Sciatic nerve (tissue), 2 donors: ENCODE measurements at places on chromosomes 5 and 9.

GRCh38 chr9:80538976-80539375, 967.2 kb downstream of the TLE4 start:
- DNase-seq, result no peak

- no peak for DNase-seq
Observed at GRCh38 chr5:77146896-77147295, 59.8 kb upstream of the ZBED3 start.

- DNase-seq, result no peak
Observed at GRCh38 chr9:129648764-129649115, 6.8 kb upstream of the ASB6 start.

GRCh38 chr5:67588389-67588788, 391.8 kb upstream of the CD180 start:
- DNase-seq, result no peak

DNA sequence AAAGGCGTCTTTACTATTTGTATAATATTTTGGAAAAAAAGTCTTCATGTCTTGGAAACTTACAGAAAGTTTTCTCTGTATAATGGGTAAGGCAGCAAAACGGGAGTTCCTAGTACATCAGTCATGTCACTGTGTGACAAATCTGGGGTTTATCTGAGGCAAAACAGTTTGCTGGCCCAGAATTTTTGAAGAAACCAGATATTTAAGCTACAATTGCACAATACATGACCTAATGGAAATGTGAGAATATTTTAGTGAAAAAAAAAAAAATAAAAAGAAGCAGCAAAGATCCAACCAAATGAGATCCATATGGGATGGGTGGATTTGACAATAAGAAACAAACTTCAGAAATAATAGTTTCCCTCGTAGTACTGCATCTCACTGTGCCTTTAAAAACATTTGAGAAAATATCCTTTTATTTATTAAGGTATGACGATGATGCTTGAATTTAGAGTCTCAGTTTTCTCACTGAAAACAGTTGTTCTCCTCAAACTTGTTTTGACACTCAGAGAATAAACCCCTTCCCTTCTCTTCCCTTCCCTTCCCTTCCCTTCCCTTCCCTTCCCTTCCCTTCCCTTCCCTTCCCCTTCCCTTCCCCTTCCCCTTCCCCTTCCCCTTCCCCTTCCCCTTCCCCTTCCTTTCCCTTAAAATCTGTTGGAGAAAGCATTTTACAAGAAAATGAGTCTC, 180.5 kb upstream of the TUT7 start:
- DNase-seq, result no peak

GRCh38 chr9:94900222-94901018, 173.9 kb downstream of the AOPEP start:
- no peak for DNase-seq

DNA sequence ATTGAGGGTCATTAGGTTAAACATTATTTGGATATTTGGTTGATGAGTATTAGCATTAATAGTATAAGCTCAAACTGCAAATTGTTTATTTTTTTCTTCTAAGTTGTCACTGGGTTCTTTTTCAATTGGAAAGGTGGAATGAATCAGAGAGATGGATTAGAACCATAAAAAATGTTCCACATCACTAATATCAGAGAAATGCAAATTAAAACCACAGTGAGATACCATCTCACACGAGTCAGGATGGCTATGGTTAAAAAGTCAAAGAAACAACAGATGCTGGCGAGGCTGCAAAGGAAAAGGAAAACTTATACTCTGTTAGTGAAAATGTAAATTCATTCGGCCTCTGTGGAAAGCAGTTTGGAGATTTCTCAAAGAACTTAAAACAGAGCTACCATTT, 122.8 kb downstream of the CCDC192 start:
- DNase-seq, result no peak

- no peak for DNase-seq
Observed at GRCh38 chr9:113920872-113921271, 44.8 kb downstream of the ZNF618 start.

DNA sequence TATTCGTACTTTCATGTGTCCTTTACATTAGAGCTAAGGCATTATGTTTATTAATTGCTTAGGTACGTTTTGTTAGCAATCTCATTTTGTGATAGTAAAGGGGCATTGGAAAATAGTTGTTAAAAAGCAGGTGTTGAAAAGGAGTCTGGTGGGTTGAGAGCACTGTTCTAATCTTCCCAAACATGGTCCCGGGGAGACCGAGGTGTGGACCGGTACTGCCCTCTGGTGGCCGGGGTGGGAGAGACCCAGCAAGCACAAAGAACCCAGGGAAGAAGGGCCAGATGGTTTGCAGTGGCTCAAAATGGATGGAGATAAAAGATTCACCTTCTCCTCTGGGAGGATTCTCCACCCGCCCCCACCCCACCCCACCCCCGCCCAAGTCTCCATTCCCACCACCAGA, 26.1 kb downstream of the IDNK start:
- DNase-seq, result peak; percentile 82

GRCh38 chr5:84299959-84300358, 84.7 kb downstream of the EDIL3 start:
- DNase-seq, result no peak

DNA sequence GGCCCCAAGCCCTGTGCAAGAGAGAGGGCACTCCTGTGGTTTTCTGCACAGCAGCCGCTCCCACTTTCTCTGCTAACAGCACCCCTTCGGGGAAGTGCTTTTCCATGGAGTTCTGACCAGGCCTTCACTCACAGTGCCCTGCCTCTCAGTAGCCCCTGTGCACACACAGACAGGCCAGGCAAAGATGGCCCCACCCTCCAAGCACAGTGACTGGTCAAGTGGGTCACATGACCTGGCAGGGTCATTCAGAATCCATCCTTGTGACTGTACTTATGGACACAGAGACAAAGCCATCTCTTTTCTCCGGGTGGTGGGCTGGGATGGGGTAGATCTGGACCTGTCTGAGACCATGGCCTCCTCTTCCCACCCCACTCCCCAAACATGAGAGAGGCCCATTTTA, 82.5 kb downstream of the PSD2 start:
- DNase-seq, result no peak

- DNase-seq, result no peak
Observed at GRCh38 chr5:83921666-83922193, 201.1 kb upstream of the HAPLN1 start.

DNA sequence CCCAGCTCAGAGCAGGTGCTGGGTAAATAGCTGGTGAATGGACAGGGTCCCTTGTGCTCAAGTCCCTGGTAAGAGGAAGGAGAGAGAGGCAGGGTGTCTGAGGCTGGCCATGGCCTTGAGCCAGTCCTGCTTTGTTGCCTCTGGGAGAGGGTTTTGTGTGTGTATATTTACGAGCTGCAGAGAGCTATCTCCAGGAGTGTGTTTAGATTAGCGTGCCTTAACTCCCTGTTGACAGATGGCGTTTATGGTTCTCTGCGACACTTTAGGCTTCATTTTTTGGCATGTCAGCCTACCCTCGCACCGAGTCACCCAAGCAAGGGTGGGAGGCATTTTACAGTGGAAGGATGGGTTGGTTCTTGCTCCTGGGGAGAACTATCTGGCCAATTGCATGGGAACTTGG, 22.2 kb downstream of the HMCN2 start:
- no peak for DNase-seq

- no peak for DNase-seq
Observed at GRCh38 chr5:147957901-147958300, 51.6 kb upstream of the C5orf46 start.

- no peak for DNase-seq
Observed at GRCh38 chr9:137452006-137452760, 7.0 kb downstream of the NSMF start.

- DNase-seq, result no peak
Observed at GRCh38 chr5:149829954-149830353, 99.8 kb downstream of the PPARGC1B start.

DNA sequence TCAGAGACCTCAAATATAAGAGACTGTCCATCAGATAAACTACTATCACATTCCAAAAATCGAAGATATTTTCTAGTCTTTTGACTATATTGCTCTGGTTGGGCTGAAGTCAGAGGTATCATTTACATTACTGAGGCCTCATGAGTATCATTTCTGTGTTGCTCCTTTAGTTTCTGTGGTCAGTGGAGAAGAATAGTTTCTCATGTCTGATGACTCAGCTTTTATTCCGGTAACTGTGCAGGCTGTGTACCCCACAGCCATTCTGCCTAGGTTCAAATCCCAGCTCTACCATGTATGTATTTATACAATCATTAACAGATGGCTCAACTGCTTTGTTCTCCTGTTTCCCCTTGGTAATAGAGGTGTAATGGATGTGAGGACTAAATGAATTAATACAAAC, 179.3 kb downstream of the ALDH1A1 start:
- DNase-seq, result no peak

- no peak for DNase-seq
Observed at GRCh38 chr5:173570321-173571090, 45.9 kb downstream of the BOD1 start.

- DNase-seq, result no peak
Observed at GRCh38 chr5:62386824-62387223, 16.9 kb downstream of the DIMT1 start.

- DNase-seq, result no peak
Observed at GRCh38 chr5:138610918-138611677, 35.9 kb upstream of the HSPA9 start.

DNA sequence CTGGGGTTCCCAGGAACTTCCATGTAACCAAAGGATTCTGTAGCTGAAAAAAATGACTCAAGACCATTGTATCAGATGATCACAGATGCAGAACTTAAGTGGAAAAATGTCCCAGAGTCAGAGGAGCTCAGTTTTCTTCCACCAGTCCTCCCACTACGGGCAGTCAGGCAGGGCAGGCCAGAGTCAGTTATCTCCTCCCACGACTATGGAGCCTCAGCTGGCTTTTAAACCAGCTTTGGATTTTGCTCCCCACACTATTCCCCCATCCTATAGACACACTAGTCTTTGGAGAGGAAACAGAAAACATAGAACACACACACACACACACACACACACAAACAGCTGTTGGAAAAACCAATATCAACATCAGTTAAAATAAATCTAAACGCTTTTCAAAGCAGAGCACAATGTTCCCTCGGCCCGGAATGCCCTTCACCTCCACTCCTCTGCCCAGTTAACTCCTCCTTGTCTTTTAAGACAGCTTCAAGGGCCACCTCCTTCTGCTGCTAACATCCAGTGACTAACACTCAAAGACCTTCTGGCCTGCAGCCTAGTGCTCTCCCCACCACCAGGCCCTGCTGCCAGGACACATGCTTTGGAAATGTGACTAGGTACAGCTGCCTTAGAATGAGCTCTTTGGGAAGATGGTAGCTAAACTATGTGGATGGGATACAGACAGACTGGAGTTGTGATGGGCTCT, 56.8 kb downstream of the NIPAL4 start:
- no peak for DNase-seq

DNA sequence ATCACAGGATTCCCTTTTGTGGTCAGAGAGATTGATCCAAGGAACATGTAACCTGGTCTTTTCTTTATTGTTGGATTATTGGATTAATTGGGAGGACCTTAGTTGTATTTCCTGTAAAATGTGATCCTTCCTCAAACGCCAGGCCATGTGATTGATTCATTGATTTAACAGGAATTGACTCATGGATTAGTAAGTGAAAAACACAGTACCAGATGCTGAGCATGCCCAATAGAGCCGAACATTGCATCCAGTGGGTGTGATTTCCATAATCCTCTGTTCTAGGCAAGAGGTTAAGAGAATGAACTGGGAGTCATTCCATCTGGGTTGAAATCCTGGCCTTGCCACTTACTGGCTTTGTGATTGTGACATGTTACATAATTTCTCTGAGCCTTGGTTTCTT, 522.3 kb downstream of the MAT2B start:
- DNase-seq, result no peak

DNA sequence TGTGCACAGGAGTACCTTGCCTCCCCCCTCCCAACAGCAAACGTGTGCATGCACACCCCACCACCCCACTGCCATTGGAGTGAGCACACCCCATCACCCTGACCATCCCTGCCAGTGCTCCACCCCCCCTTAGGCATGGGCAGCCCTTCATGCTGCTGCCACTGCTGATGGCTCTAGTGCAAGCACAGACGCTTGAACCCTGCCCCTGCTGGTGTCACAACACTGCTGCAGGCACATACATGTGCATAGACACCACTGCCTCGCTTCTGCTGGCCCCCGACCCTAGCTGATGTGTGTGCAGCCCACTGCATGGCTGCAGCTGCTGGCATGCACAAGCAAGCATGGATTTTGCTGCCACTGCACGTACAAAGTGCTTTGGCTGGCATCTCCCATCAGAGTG, 16.0 kb upstream of the RGS7BP start:
- DNase-seq, result no peak

DNA sequence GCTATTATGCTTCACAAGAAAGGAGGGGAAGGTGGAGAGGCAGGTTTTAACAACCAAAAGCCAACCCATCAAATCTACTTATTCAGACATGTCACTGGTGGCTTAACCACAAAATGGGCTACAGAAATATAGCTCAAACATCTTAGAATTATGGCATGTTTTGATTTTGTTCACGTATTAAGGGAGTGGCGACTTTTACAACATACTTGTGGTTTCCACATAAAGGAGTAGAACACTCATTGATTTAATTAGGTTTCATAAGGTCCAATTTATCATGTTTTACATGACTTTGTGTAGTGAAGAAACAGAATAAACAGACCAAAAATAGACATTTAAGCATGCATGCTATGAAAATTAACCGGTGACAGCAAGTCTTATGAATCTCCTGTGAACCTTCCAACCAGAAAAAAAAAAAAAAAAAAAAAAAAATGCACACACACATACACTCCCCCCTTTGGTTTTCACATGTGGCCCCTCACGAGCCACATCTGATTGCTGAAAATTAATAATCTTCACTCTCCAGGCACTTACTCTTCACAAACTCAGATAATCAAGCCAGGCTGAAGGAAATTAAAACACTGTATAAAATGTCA, 5.4 kb downstream of the ZNF608 start:
- DNase-seq, result no peak

GRCh38 chr5:82719368-82719767, 357.8 kb downstream of the TMEM167A start:
- DNase-seq, result no peak

GRCh38 chr9:17060450-17060849, 74.4 kb upstream of the CNTLN start:
- DNase-seq, result no peak

DNA sequence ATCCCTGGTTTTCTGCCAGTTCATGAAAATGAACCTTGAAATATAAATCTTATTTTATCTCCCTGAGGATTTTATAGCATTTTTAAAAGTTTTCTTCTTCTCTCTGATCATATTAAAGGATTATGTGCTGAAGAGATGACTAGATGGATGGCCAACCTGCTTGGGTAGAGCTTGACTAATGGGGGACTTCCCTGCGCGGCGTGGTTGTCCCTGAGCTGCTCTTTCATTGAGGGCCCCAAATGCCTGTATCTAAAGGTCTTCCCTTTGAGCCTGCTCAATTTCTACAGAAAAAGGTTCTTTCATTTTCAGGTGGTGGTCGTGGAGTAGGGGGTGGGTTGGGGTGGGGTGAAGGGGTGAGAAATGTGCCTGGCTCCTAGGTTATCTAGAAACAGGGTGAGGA, 20.5 kb upstream of the CDKN2AIPNL start:
- DNase-seq, result no peak
